ENCODE measurements at places on chromosomes 5 and 9. TPM values are rescaled to one million over a fixed set of nuclear protein-coding genes. Genes with fewer than 3 reads are reported as not detected.

Gene OLFML2A
- 15.4 TPM for total RNA-seq

Gene NUTM2F
- total RNA-seq, result not detected

Gene NUTM2G
- total RNA-seq, result not detected

Gene GFI1B
- total RNA-seq, result not detected

Gene GRIA1
- 0.88 TPM for total RNA-seq

Gene SQSTM1
- total RNA-seq, result 1,400 TPM

Gene NTNG2
- total RNA-seq, result 20.1 TPM

Gene CCNI2
- total RNA-seq, result 0.08 TPM

Gene PCDHA5
- 0.14 TPM for total RNA-seq

Gene FRRS1L
- 15.3 TPM for total RNA-seq

GRCh38 chr9:35719546-35719945 is 12.4 kb downstream of the TLN1 start:
- no peak for DNase-seq
- no peak overlapping the region for H3K27ac ChIP-seq
- H3K4me1 ChIP-seq, result no peaks in the 10 kb centered on the region
- H3K27me3 ChIP-seq, result no peaks in the 10 kb centered on the region
- no peak overlapping the region for H3K4me3 ChIP-seq

- H3K27me3 ChIP-seq, result no peaks in the 10 kb centered on the region
- no peak overlapping the region for H3K27ac ChIP-seq
- H3K4me1 ChIP-seq, result peaks cover 18% of the 10 kb centered on the region
These were observed 200.9 kb downstream of the GADD45G start for GRCh38 chr9:89805571-89806292.

DNA sequence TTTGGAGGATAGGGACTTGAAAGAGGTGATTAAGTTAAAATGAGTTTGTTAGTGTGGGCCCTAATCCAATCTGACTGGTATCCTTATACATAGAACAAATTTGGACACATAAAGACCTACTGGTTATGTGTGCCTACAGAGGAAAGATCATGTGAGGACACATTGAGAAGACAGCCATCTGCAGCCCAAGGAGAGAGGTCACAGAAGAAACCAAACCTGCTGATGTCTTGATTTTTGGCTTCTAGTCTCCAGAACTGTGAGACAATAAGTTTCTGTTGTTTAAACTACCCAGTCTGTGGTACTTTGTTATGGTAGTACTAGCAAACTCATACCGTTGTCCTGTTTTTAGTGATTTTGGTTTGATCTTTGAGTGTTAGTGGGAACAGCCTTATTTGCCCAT is 18.3 kb downstream of the RNF180 start:
- H3K27me3 ChIP-seq, result no peaks in the 10 kb centered on the region
- H3K27ac ChIP-seq, result no peak overlapping the region
- H3K36me3 ChIP-seq, result no peaks in the 10 kb centered on the region
- no peak overlapping the region for H3K4me3 ChIP-seq

GRCh38 chr5:55897905-55898304 is 46.7 kb downstream of the IL31RA start:
- no peak for DNase-seq
- H3K36me3 ChIP-seq, result no peaks in the 10 kb centered on the region
- H3K27ac ChIP-seq, result no peak overlapping the region
- no peaks in the 10 kb centered on the region for H3K27me3 ChIP-seq
- H3K4me3 ChIP-seq, result no peak overlapping the region

DNA sequence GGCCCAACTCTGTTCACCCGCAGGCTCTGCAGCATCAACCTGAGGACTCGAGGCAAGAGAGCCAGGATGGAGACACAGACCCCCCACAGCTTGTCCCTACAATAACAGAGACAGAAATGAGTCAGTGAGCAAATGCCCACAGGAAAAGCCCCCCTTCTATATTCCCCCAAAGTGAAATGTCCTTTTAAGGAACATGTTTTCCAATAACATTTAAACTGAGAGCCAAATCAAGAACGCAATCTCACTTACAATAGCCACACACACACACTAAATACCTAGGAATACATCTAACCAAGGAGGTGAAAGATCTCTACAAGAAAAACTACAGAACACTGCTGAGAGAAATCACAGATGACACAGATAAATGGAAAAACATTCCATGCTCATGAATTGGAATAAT is 49.0 kb downstream of the TEX10 start:
- no peak for DNase-seq
- no peak overlapping the region for H3K27ac ChIP-seq
- H3K4me1 ChIP-seq, result no peaks in the 10 kb centered on the region
- no peaks in the 10 kb centered on the region for H3K27me3 ChIP-seq
- no peaks in the 10 kb centered on the region for H3K36me3 ChIP-seq
- H3K4me3 ChIP-seq, result no peak overlapping the region

DNA sequence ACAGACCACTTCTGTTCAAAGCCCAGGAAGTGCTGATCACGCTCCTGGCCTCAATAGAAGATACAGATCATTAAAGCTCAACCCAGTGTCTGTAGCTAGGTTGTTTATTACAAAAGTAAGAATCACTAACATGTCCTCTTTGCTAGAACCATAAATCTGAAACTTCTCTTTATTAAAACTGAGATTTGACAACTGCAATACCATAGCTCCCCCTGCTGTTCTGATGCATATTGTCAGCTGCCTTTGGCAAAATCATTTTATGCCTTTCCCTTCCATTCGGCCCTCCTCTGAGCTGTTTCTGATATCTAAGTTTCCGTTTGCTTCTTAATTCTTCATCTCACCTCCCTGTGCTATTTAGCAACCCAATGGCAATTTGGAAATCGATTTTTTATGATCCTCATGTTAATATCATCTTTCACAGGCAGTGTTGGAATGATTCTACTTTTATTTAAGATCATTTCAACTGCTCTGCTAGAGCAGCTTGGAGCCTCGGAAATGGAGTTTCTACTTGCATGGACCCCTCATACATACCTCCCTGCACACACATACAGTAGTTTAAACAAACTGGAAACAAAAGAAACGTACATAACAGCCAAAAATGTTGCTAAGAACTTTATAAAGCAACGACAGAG is 998.8 kb downstream of the MAT2B start:
- peak; percentile 41 for DNase-seq
- H3K4me1 ChIP-seq, result no peaks in the 10 kb centered on the region
- no peak overlapping the region for H3K4me3 ChIP-seq
- H3K27ac ChIP-seq, result no peak overlapping the region
- no peaks in the 10 kb centered on the region for H3K36me3 ChIP-seq
- no peaks in the 10 kb centered on the region for H3K27me3 ChIP-seq

- no peaks in the 10 kb centered on the region for H3K27me3 ChIP-seq
- no peaks in the 10 kb centered on the region for H3K4me1 ChIP-seq
- DNase-seq, result no peak
- no peaks in the 10 kb centered on the region for H3K36me3 ChIP-seq
These were observed 35.3 kb downstream of the NDFIP1 start for GRCh38 chr5:142143878-142144277.

DNA sequence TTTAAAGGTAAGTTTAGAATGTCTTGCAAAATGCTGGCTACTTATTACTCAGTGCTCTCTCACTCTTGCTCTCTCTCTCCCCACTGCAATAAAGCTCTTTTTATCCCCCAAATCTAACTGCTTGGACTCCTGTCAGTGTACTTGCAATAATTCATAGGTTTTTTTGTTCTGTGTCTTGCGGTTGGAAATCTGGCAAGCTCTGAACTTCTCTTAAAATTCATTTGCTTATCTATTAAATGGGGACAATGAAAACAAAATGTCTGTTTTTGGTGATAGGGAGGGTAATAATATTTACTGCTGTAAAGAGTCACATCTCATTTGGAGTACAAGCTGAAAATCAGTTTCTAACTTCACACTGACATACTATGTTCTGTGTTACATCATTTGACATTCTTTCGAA is 18.7 kb upstream of the OR13D1 start:
- no peaks in the 10 kb centered on the region for H3K27me3 ChIP-seq
- no peak overlapping the region for H3K4me3 ChIP-seq
- no peaks in the 10 kb centered on the region for H3K4me1 ChIP-seq

DNA sequence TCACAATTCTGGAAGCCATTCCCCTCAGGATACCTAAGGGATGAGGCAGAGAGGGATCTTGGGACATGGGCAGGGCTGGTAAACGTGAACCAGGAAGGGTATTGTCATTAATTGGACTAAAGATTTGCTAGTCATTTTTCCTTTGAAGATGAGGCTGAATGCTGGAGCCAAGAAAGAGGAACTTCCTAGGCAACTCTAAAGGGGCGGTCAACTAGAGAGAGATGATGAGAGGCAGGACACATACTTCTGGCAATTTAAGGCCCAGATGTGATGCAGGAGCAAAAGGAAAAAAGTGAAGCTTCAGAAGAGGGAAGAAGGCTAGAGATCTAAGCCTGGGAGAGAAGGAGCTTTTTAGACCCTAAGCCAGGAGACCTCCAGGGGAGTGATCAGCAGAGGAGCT is 5.6 kb downstream of the GBA2 start:
- H3K36me3 ChIP-seq, result peaks cover 60% of the 10 kb centered on the region
- H3K4me1 ChIP-seq, result peaks cover 38% of the 10 kb centered on the region
- no peaks in the 10 kb centered on the region for H3K27me3 ChIP-seq
- no peak overlapping the region for H3K4me3 ChIP-seq
- H3K27ac ChIP-seq, result no peak overlapping the region

- peak; percentile 35 for DNase-seq
- H3K27me3 ChIP-seq, result no peaks in the 10 kb centered on the region
- H3K27ac ChIP-seq, result no peak overlapping the region
- H3K4me1 ChIP-seq, result peaks cover 1% of the 10 kb centered on the region
- H3K4me3 ChIP-seq, result no peak overlapping the region
These were observed 31.4 kb upstream of the ANKRD55 start for GRCh38 chr5:56264417-56265025.

- peaks cover 5% of the 10 kb centered on the region for H3K4me1 ChIP-seq
- no peaks in the 10 kb centered on the region for H3K36me3 ChIP-seq
These were observed 1.6 kb downstream of the ACSL6 start for GRCh38 chr5:132009706-132010405.

DNA sequence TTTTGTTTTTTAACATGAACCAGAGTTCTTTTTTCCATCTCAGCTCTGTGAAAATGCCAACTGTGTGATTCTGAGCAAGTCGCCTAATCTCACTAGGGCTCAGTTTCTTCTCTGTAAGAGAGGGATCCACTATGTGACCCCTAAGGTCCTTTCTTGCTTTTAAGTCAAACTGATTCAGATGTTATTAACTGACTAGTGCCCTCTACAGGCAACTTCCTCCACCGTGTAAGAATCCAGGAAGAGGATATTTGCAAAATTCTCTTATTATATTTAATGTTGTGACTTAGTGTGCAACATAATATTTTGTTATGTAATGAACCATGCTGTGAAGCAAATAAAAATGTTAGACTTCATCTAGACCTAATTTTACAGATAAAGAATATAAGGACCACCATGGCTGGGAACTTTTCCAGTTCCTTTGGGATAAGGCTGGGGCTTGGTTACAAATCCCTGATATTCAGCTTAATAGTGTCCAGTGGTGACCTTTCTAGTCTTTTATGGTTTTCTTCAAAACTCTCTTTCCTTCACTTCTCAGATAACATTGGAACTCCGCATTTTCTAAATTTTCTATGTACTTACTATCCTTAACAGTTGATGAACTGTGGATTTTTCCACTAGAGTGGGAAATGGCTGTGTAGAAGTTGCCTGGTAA is 244.7 kb downstream of the PIK3R1 start:
- no peaks in the 10 kb centered on the region for H3K36me3 ChIP-seq
- DNase-seq, result peak; percentile 65
- peaks cover 11% of the 10 kb centered on the region for H3K4me1 ChIP-seq
- no peak overlapping the region for H3K4me3 ChIP-seq
- no peaks in the 10 kb centered on the region for H3K27me3 ChIP-seq

- no peak overlapping the region for H3K27ac ChIP-seq
- H3K27me3 ChIP-seq, result no peaks in the 10 kb centered on the region
- no peak overlapping the region for H3K4me3 ChIP-seq
- no peaks in the 10 kb centered on the region for H3K4me1 ChIP-seq
- DNase-seq, result no peak
- H3K36me3 ChIP-seq, result no peaks in the 10 kb centered on the region
These were observed 174.6 kb downstream of the FAM174A start for GRCh38 chr5:100709771-100710170.

DNA sequence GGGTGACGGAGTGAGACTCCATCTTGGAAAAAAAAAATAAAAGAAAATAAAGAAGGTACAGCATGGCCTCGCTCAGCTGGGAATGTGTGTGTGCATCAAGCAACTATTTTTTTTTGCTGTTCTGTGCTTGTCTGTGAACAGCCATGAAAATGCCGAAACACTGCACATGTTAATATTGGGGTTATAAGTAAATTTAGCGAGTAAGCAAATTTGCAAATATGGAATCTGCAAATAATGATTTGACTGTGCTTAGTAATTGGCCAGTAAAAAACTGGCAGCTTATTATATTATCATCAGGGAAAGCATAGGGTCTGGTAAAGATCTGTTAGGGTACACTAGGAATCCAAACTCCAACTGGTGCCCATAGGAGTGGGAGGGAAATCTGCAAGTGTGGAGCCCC is 278.1 kb upstream of the KLF4 start:
- no peaks in the 10 kb centered on the region for H3K27me3 ChIP-seq
- H3K27ac ChIP-seq, result no peak overlapping the region
- no peaks in the 10 kb centered on the region for H3K36me3 ChIP-seq
- H3K4me1 ChIP-seq, result no peaks in the 10 kb centered on the region
- DNase-seq, result no peak

DNA sequence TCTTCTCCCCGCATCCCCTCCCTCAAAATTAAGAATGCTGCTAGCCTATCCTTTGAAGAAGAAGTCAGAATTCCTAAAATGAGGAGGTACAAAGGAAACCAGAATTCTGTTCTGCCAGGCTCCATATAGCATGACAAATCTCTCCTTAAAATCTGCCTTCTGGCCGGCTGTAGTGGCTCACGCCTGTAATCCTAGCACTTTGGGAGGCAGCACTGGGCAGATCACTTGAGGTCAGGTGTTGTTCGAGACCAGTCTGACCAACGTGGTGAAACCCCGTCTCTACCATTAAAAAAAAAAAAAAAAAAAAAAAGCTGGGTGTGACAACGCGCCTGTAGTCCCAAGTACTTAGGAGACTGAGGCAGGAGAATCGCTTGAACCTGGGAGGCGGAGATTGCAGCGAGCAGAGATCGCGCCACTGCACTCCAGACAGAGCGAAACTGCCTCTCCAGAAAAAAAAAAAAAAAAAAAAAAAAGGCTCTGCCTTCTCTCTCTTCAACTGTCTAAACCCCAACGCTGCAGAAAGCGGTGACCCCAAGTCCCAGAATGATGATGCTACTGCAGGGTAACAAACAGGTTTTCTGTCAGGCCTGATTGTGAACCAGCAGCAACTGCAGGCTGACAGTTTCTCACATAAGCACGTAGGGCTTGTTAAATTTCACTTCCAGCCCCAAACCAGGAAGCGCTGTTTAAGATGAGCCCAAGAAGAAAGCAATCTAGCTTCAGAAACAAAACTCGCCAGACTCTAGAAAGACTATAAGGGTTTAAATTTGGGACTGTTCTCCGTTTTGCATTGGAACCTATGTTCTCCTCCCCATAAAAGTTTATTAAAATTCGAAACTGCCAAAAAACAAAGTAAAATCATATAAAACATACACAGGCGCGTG is 963 bp upstream of the CAST start:
- peak overlapping the region; percentile 86 for H3K4me3 ChIP-seq
- H3K36me3 ChIP-seq, result no peaks in the 10 kb centered on the region
- peak overlapping the region; percentile 99 for H3K27ac ChIP-seq
- peaks cover 8% of the 10 kb centered on the region for H3K4me1 ChIP-seq
- no peaks in the 10 kb centered on the region for H3K27me3 ChIP-seq

Measured in adrenal gland (tissue), 19 donors.